H54 (cell line): ENCODE measurements at places on chromosomes 5 and 9.

GRCh38 chr5:61931236-61931635, 374.8 kb upstream of the KIF2A start:
- DNase-seq: no peak

- DNase-seq: peak; percentile 38
These were observed 400.0 kb downstream of the KIAA0825 start for GRCh38 chr5:94218374-94218773.

DNA sequence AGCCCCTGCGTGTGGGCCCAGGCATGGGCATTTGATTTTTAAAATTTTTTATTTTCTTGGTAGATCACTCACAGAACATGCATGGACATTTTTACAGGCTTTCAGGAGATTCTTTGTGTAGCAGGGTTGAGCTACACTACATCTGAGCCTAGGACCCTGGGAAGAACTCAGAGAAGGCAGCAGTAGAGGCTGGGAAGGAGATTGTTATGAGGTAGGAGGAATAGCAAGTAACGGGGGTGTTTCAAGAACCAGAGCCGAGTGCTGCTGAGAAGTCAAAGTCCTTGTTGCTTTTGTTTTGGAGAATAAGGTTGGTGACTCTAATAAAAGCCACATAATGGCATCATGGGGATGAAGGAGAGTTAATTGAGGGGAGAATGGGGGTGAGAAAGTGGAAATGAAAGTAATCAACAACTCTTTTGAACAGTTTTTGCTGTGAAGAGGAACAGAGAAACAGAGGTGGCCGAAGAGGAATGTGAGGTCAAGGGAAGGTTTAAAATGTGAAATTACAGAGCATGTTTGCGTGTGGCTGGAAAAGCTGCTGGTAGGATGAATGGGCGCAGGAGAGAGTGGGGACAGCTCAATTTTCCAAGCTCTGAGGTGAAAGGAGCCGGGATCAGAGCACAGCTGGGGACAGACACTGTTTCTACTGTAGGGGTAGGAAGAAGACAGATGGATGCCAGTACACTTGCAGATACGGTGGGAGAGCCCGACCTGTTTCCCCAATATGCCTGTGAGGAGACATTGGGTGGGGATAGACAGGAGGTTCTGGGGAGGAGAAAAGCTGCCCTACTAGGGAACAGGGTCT, 4.7 kb upstream of the PDLIM7 start:
- DNase-seq: no peak

GRCh38 chr5:34822956-34823715, 15.8 kb upstream of the TTC23L start:
- no peak for DNase-seq
